Stimulated activated memory B cell treated with anti-CD40 and anti-IgM and Interleukin-4, amounts not matched to agents 10 μg/mL and 1 μg/mL and 100 μg/mL, for 72 hours (primary cell): ENCODE measurements at places on chromosomes 12 and 14.
A peak's percentile ranks its signal among the peaks of the same experiment; 100 is the strongest.

DNA sequence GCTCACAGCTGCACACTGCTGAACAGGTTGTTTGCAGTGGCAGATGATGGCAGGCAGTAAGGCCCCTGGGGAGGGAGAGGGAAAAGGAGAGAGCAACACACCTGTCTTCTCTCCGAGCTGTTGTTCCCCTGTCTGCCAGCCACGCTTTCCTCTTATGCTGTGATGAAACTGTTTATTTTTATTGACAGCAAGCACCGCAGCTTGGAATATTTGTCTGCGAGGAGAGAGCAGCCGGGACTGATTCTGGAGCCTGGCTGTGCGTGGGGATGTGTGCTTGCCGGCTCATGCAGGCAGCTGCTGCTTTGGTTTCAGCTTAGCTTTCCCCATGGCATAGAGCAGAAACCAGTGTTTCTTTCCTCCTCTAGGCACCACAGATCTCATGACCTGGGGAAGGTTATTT is 58.7 kb upstream of the KCNA5 start:
- ATAC-seq, result no peak

GRCh38 chr12:116537101-116537904 is 21.9 kb upstream of the MAP1LC3B2 start:
- peak; percentile 69 for ATAC-seq

DNA sequence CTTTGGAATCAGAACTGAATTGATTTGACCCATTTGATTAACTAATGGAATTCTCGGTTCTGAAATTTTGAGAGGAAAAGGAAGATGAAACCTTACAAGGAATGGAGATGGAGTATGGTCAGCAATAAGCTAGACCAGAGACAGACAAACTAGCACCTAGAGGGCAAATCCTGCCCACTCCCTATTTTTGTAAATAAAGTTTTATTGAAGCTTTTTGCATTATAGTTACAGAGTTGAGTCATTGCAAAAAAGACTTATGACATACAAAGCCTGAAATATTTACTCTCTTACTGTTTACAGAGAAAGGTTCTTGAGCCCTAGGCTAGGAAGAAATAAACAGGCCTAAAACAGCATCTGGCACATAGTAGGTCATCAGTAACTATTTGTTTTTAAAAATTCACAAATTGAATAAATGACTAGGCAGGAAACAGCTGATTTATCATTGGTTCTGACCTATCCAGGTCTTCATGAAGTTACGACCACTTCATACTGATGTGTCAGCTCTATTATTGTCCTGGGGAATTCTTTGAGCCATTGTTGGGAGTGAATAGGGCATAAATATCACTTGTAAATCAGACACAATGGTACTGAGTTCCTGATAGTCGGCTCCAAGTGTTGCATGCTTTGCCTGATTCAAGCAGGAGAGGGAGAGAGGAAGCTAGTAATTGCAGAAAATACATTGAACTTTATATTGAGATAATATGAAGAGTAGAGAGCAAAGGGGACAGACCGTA is 14.6 kb upstream of the STAB2 start:
- ATAC-seq, result no peak

- no peak for ATAC-seq
Measured at GRCh38 chr14:98325761-98326160, 946.2 kb downstream of the BCL11B start.

GRCh38 chr12:64806593-64807460 is 17.6 kb upstream of the TBC1D30 start:
- no peak for ATAC-seq
